ENCODE measurements at places on chromosomes 2 and 18.

DNA sequence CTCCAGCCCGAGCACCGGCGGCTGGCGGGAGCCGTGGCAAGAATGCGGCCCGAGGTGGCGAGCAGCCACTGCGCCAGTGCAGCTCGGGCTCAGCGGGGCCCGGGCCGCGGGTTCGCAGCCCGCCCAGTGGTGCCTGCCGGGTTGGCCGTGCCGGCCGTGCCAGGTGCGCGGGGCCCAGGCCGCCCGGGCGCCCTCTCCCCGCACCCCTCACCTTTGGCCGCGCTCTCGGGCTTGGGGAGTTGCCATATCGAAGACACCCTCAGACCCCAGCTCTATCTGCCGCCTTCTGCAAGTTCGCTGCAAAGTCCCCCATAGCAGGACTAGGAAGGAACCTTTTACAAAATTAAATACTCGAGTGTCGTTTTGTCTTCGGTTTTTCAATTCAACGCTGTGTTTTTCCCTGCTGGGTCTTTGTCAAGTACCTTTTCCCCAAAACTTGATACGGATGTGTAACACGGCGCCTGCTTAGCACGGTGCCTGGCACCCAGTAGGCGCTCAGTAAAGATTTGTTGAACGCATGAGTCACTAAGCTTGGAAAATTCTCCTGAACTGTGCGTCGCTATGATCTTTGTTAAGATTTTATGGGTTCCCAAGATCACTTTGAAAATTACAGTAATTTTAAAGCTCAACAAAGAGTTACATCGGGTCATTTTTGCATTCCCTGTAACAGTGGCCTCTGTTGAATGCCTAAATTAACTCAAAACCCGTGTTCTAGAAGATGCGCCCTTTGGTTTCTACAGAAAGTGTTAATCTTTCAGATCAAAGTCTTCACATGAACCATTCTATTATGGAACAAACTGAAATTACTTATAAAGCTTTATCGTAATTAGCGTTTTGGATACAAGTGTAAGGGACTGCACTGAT is 750 bp downstream of the STRADB start:
- DNase-seq, result no peak

- no peak for DNase-seq
Observed at GRCh38 chr2:220076734-220077133, 449.3 kb downstream of the SLC4A3 start.

DNA sequence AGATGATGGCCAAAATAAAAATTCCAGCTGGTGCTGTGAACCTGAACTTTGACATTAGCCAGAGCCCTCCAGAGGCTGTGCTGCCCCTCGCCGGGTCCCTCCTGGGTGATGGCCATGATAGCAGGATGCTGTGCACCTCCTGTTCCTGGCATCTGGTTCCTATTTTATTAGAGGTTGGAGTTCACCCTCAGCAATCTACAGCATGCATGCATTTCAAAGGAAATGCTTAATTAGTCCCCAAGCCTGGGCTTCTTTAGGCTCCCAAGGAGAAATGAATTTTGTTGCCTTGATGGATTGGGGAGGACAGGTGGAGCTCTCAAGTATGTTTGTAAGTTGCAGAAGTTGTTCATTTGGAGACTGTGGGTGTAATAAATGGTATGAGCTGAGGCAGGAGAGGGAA is 166.9 kb downstream of the GLI2 start:
- no peak for DNase-seq

DNA sequence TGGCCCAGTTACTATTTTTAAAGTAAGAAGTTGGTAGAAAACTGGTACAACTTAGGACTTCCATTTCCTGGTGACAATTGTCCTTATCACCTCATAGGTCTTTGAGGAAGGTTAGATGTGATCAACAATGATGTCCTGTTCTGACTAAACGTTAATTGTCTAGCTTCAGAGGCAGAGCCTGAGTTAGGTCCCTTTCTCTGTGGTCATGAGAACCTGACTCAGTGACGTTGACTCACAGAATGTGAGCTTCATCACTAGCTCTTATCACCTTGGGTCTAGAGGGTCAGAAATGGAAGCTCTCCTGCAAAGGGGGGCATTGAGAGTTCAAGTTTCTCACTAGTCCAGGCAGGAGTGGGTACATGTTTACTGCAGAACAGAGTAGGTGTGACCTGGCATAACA is 60.6 kb upstream of the ATP8B1 start:
- no peak for DNase-seq

GRCh38 chr18:31942999-31943877 is at the start of gene TRAPPC8:
TSS of gene TRAPPC8 (minus strand) at chr18:31943128. CDS start at chr18:31942764, 364 bp downstream.
- peak; percentile 96 for DNase-seq

DNA sequence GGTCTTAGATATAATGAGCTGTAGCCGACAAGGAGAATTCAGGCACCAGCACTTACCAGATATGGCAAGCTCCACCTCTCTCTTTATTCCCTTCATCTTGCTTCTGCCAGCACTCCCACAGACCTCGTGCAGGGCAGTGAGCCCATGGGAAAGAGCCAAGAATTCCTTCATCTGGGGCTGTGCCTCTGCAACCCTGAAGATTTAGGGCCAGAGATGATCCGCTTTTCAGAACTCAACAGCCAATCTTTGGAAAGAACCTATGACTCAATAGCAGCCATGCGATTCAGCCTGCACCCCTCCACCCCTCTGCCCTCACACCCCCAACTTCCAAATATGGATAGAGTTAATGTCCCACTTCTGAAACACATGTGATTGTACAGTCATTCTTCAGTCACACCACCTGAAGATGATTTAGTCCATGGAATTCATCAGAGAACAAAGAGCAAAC is 533.7 kb upstream of the TNP1 start:
- DNase-seq, result no peak

DNA sequence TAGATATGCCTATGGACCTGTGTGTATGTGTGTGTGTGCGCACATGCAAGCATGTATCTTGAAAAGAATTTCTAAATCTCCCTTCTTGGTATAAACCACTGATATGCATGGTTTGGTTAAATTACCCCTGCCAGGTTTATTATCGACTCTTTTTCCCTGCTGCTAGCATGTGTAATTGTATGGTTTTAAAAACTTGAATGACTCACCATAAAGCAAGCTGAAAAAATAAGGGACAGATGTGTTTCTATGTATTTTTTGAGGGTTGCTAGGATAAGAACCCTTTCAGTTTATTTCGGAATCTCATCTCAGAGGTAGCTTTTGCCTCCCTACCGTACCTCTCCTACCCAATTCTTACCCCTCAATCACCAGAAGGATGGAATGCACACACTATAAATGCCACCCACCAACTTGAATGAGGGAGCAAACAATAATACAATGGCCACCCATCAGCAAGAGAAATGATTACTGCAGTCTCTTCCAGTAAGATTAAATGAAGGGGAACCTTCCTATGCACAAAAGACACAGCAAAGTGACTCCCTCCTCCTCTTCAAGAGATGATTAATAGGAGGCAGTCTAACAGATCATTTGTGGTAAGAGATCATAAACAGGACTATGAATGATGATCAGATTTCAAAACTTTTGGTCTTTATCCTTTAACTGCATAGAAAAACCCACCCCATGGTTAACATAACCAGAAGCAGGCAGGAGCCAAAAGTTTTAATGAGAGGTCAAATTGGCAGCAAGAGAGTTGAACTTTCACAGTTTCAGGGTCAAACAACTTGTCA is 357.2 kb downstream of the SATB2 start:
- DNase-seq, result no peak

- no peak for DNase-seq
Observed at GRCh38 chr18:57813245-57813644, 10.1 kb upstream of the ATP8B1 start.

DNA sequence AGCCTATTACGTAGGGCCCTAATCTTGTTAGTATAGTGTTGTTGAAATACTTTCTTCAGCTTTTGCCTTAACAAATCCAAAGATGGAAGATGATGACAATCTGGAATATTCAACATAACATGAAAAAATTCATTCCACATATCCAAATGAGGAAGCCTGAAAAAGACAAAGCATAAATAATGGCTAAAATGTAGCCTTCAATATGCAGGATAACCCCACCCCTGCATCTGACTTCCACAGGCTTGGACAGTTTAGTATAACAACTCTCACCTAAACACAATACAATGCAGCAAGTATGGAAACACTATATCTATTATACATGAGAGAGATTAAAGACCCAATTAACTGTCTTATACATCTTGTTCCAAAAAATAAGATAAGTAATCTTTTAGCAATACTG is 39.9 kb downstream of the BUB1 start:
- no peak for DNase-seq
